ENCODE measurements at places on chromosomes 13 and 19.

DNA sequence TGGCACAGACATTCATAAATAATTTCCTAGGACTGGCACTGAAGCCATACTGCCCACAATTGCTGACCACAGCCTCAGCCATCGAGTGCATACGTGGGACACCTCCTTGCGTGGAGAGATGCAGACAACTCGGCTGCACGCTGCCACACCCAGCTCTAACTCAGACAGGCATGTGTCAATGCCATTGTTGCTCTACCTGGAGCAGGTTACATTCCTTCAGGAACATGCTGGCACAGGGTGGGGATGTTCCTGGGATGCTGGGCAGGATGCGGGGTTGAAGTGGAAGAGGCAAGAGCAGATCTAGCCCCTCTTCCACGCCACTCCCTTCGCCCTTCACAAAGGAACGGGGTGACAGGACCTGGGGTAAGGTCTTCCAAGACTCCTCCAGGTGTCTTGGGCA, 24.2 kb upstream of the SLC35E1 start:
- no peak for DNase-seq

GRCh38 chr13:51341791-51342190, 2.3 kb downstream of the SERPINE3 start:
- DNase-seq: no peak

- DNase-seq: no peak
Measured at GRCh38 chr13:85148009-85148408, 651.2 kb downstream of the SLITRK6 start.

DNA sequence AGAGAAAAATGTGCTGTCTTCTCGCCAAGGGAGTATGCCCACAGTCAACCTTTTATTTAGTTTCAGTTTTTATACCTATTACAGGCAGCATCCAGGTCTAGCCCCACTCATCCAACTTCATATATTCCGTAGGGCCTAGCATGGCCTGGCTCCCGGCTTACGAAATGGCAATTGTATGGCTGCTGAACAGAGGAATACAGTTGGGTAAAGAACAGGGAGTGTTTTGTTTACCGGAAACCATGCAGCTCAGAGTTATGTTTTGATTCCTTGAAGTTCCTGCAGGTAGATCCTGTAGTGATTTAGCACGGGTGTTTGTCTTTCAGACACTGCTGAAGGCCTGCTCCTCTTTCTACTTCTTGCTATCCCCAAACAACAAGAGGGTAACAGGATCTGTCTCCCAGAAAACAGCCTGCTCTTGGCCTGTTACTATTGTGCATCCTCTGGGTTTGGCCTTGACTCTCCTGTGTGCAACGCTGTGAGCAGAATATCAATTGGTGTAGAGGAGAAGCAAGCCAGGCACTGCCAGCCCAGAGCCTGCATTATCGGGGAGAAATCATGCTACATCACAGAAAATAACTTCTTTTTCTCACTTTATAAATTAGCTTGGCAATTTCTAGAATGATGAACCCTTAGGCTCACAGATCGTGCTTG, 32.4 kb downstream of the OLFM4 start:
- no peak for DNase-seq

DNA sequence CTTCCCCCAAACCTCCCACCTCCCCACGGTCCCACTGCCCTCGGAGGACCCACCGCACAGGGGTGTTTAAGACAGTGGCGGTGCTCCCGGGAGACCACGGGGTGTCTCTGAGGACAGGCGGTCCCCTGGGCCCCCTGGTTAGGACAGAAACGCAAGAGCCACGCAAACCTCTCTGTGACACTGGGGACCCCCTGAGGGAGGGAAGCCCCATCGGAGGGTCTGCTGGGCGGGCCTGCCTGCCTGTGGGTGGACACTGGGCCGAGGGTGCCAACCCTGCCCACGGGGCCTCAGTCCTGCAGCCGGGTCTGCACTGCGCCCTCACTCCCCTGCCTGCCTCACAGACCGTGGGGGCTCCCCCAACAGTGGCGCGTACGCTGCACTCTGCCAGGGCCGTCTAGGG, 17.5 kb downstream of the MCF2L start:
- no peak for DNase-seq

DNA sequence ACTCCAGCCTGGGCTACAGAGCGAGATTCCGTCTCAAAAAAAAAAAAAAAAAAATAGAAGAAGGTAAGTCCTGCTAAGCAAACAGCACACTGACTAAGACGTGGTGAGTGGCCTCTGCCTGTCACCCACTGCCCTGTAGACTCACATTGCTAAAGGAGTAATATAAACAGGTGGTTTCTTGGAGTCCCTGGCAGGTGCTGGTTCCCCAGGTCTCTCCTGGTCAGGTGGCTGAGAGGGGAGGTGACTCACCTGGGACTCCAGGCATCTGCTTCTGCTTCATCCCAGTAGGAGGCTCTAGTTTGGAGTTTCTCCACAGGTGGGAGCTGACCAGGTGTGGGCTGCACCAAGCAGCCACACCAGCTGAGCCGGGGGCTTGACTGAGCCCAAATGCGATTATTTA, at the start of gene OR10H1:
OR10H1 (minus strand) TSS at position 359 of the 400 bp plus-strand sequence. CDS start 7,627 bp downstream, outside the sequence.
- no peak for DNase-seq

DNA sequence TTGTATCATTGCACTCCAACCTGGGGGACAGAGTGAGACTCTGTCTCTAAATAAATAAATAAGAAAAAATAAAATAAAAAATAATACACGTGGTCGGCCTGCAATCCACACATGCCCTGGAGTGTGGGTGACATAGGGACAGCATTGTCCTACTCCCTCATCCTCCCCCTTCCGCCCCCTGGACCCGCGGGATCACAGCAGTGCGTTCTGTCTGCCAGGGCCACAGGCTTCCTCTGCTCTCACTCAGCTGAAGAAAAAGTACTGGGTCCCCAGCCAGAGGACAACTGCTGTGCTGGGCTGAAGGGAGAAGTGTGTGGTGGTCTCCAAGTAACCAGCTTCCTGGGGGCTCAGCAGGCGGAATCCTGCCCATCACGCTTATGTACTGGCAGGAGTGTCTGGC, 6.3 kb downstream of the BCAT2 start:
- no peak for DNase-seq

DNA sequence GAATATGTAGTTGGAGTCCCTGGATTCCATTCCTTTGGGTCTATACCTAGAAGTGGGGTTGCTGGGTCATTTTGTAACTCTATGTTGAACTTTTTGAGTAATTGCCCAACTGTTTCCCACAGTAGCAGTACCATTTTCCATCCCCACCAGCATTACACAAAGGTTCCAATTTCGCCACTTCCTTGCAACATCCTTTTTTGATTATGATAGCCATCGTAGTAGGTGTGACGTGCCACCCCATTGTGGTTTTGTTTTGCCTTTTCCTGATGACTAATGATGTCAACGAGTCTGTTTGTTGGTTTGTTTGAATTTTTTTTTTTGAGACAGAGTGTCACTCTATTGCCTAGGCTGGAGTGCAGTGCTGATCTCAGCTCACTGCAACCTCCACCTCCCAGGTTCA, 3.3 kb upstream of the PEX11G start:
- no peak for DNase-seq

- no peak for DNase-seq
Measured at GRCh38 chr19:3968556-3969434, 2.1 kb downstream of the DAPK3 start.

DNA sequence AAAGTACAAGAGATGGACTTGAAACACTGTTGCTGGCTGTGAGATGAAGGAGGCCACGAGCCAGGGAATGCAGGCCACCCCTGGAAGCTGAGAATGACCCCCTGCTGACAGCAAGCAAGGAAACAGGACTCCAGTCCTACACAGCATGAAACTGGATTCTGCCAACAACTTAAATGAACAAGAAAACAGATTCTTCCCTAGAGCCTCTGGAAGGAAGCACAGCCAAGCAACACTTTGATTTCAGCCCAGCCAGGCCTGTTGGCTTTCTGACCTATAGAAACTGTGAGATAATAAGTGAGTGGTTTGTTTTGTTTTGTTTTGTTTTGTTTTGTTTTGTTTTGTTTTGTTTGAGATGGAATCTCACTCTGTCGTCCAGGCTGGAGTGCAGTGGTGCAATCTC, 105.3 kb upstream of the CACNA1A start:
- no peak for DNase-seq

- DNase-seq: no peak
Measured at GRCh38 chr13:46367617-46368327, 19.3 kb downstream of the RUBCNL start.

GRCh38 chr19:50826492-50827240, 3.1 kb upstream of the KLK1 start:
- no peak for DNase-seq

DNA sequence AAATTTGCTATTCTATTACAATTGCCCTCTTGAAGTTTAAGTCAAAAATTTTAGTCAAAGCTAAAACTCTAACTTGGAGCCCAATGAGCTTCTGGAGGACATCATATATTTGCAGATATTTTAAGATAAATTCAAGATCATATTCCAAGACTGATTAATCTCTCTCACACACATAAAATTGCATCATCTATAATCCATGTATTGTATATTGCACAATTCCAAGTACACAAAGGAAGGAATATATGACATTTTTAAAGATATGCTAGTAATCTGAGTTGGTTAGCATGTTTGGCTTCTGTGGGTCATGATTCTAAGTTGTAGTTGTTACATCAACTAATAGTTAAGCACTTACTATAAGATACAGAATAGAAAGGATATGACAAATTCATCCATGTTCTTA, 53.3 kb downstream of the KCNRG start:
- no peak for DNase-seq

DNA sequence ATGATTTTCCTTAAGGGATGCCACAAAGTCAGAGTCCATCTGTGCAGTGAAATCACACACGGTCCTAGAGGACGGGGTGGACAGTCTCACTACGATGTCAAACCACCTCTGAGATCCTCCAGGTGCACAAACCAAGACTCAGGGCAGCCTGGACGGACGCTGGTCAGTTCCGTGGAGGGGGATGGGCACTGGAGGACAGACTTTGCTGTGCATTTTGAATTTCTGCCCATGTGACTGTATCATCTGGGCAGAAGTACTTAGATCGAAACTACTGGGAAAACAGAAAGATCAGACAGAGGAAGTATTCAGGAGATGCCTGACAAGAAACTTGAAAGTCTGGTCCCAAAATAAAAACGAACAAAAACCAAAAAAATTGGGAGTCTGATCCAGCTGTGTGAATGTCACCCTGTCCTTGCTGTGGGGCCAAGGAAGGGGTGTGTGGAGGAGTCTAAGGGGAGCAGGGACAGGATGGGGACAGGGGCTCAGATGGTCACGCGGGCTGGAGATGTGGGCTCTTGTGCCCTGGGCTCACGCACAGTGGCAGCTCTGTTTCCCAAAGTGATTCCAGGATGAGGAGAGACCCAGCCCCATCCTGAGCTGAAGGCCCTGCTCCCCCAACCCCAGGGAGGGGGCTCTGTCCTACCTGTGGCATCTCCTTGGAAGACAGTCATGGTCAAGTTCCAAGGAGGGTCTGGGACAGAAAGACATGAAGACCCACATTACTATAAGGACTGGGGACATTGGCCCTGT, 1.5 kb downstream of the SIGLEC8 start:
- DNase-seq: no peak

- DNase-seq: no peak
Measured at GRCh38 chr13:50757008-50757407, 86.5 kb downstream of the DLEU7 start.

DNA sequence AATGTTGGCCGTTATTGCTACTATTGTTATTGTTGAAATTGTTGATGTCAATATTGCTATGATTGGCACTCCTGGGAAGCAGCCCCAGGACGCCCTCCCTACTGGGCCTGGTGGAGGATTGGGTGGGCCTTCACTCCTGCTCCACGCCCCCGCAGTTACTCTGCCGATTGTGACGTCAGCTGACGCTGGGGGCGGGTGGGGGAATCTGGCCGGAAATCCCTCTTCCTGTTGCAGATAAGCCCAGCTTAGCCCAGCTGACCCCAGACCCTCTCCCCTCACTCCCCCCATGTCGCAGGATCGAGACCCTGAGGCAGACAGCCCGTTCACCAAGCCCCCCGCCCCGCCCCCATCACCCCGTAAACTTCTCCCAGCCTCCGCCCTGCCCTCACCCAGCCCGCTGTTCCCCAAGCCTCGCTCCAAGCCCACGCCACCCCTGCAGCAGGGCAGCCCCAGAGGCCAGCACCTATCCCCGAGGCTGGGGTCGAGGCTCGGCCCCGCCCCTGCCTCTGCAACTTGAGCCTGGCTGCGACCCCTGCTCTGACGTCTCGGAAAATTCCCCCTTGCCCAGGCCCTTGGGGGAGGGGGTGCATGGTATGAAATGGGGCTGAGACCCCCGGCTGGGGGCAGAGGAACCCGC, at the start of gene ETV2:
ETV2 (plus strand) TSS at position 231 of the 637 bp plus-strand sequence. CDS start 716 bp downstream, outside the sequence.
- no peak for DNase-seq

- peak; percentile 32 for DNase-seq
Measured at GRCh38 chr19:51490676-51491075, 10.9 kb downstream of the SIGLEC12 start.

DNA sequence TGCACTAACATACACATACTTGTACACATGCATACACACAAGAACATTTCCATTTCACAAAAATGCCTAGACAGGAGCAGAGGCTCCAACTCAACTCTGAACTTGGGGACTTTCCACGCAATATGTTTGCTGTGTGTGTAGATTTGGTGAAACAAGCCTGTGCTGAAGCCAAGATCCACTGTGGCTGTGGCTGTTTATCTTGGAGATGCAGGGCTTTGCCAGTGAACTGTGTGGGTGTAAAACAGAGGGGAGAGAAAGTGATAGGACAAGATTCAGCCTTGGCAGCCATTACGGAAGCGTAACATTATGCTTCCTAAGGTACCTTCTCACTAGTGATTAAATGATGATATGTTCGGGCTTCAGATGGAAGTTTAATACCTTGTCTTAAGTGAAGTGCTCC, 73.2 kb upstream of the MBNL2 start:
- no peak for DNase-seq

- DNase-seq: no peak
Measured at GRCh38 chr13:99647596-99647985, 146.3 kb downstream of the TM9SF2 start.

- DNase-seq: no peak
Measured at GRCh38 chr13:110264685-110265275, 42.2 kb downstream of the COL4A1 start.

GRCh38 chr13:36438594-36439483, 6.5 kb downstream of the CCNA1 start:
- no peak for DNase-seq

- no peak for DNase-seq
Measured at GRCh38 chr19:55443045-55443823, at the start of gene SHISA7. Gene SHISA7, minus strand, starts transcription at chr19:55443300. Its CDS starts 437 bp downstream, at chr19:55442863.

DNA sequence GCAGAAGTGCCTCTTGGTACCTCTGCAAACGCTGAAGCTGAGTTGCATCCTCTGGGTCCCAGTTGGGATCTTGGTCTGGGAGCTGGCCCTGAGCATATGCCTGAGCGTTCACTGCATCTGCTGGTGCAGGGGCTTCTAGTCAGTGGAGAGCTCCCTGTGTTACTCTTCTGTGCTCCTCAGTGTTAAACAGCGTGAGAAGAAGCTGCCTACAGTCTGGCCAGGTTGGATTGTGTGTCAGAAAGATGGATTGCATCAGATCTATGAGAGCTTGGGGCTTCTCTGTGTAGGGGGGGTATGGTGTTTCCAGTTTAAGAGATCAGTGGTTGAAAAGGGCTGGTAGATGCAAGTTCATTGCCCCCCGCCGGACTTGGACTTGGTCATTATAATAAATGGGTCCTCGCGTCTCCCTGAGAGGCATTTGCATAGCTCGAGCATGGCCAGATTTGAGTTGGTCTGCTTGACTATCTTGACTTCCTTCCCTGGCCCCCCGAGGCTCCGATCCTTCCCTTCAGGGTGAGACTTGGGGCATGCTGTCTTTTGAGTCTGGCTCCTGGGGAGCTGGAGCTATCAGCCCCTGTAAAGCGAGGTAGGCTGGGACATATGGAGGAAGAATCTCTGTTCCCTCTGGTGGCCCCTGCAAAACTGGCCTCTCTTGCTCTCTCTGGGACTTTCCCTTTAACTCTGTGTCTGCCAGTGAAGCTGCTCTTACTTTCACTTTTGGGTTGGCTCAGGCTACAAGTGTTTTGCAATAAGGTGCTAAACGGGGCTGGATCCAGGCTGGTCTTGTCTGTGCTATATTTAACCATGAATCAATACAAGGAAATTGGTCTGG, 52.9 kb downstream of the OR10H4 start:
- DNase-seq: no peak

Measured in NCI-H1930 (cell line).